Activated naive CD4-positive, alpha-beta T cell treated with anti-CD3 and anti-CD28 coated beads, Interleukin-2, amount 10 ng/mL, durations not matched to agents 7 days and 5 days (primary cell): ENCODE measurements at places on chromosomes 7 and 10.

DNA sequence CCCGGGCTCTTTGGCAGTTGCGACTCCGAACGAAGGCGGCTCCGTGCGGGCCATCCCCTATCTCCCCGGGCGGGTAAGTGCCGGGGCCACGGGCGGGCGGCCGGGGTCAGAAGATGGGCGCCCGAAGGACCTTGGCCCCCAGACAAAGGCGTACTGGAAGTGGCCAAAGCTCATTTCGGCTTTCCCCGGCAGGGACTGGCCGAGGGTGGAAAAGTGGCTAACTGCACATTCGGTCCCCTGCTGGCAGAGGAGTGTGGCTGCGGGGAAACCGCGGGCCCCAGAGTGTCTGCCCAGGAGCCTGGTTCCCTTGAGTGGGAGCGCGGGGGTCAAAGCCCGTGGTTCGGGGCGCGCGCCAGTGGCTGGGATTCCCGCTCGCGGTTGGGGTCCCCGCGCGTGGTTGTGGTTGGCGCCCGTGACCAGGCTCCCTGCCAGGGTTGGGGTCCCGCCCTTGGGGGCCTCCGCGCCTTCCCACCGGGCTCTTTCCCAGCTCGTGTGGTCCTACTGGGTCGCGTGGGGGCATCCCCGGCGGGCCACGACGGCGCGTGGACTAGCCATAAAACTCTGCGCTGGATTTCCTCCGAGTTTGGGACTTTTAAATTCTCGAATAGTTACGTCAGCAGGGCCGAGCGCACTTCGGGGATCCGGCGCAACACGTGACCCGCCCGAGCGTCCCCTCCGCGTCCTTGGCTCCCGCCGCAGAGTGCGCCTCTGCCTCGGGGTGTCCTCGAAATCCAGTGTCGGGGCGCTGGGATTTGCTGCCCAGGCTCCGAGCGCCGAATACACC, 124.4 kb downstream of the TACC2 start:
- H3K27ac ChIP-seq, result no peak overlapping the region
- no peaks in the 10 kb centered on the region for H3K4me1 ChIP-seq
- no peak for DNase-seq
- H3K4me3 ChIP-seq, result no peak overlapping the region
- peaks cover 66% of the 10 kb centered on the region for H3K27me3 ChIP-seq

DNA sequence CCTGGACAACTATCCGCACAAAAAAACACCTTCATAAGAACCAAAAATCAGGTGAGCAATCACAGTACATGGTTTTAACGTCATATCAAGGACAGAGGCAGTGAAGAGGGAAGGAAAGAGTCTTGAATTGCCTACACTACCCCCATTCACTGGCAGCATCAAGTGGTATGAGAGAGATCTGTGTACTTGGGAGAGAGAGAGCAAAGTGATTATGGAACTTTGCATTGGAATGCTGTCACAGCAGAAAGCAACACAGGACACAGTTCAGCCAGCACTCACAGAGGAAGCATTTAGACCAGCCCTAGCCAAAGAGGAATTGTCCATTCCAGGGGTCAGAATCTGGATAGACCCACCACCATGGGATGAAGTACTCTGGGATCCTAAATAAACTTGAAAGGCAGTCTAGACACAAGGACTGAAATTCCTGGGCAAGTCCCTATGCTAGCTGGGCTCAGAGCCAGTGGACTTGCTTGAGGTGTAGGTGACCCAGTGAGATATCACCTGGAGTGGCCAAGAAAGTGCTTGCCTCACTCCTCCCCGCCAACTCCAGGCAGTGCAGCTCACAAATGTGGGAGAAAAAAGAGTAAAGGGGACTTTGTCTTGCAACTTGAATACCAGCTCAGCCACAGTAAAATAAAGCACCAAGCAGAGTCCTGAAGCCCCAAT, 30.5 kb upstream of the SFTPD start:
- peaks cover 86% of the 10 kb centered on the region for H3K27me3 ChIP-seq
- H3K4me1 ChIP-seq, result peaks cover 6% of the 10 kb centered on the region
- H3K4me3 ChIP-seq, result no peak overlapping the region
- no peaks in the 10 kb centered on the region for H3K36me3 ChIP-seq

GRCh38 chr7:114784746-114785145, 137.1 kb upstream of the MDFIC start:
- H3K27ac ChIP-seq, result no peak overlapping the region
- no peak for DNase-seq
- H3K27me3 ChIP-seq, result peaks cover 7% of the 10 kb centered on the region
- no peak overlapping the region for H3K4me3 ChIP-seq
- peaks cover 3% of the 10 kb centered on the region for H3K4me1 ChIP-seq

DNA sequence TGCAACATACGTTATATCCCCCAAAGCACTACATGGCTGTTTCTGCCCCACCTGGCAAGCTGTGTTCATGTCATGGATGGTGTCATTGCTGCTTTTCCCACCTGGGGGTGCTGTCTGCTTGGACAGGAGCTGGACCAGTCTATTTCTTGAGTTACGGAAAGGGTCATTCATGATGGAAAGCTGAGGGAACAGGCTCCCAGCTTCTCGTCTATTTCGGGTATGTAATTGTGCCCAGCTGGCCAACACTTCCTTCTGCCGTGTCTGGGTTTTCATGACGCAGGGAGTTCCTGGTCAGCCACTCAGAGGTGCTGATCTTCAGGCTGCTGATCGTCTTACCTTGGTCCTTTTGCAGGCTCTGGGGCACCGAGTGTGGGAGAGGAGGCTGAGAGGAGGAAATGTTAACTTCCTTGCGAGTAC, 8.6 kb downstream of the BTBD16 start:
- no peaks in the 10 kb centered on the region for H3K36me3 ChIP-seq
- DNase-seq, result peak; percentile 42
- H3K4me1 ChIP-seq, result no peaks in the 10 kb centered on the region
- no peak overlapping the region for H3K27ac ChIP-seq
- H3K27me3 ChIP-seq, result peaks cover 36% of the 10 kb centered on the region

- H3K36me3 ChIP-seq, result no peaks in the 10 kb centered on the region
- H3K4me1 ChIP-seq, result no peaks in the 10 kb centered on the region
- H3K4me3 ChIP-seq, result no peak overlapping the region
- H3K27me3 ChIP-seq, result peaks cover 20% of the 10 kb centered on the region
- H3K27ac ChIP-seq, result no peak overlapping the region
Observed at GRCh38 chr10:48731654-48732053, 47.0 kb downstream of the WDFY4 start.

DNA sequence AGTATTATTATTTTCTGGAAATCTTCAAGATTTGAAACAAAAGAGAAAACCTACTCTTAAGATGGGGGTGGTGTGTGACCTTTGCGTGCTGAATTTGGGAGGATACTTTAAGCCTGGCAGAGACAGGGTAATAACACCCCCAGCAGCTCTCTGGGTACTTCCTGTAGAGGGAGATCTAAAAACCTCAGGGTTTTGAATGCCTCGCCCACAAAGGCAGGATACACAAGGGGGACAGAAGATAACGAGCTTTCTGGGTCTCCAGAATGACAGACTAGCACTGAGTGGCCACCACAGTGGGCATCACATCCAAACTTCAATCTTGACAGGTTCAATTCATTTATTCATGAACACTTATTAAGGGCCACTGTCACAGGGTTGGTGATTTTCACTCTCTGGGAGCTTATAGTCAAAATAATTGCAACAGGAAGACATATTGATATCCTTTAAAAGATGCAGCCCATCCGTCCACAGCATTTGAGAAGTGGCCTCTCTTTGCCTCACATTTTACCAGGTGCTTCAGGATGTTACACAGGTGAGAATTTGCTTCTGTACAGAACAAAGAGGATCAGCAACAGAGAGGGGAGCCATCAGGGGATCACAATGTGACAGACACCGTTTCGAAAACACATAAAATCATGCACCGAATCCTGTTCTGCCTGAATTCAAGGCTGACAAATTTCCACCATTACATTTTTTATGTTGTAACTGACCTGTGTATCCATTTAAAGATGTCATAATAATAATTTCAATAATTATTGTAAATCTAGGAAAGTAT, 14.3 kb downstream of the CPA1 start:
- DNase-seq, result peak; percentile 63
- peak overlapping the region; percentile 45 for H3K4me3 ChIP-seq
- peaks cover 33% of the 10 kb centered on the region for H3K4me1 ChIP-seq
- peaks cover 19% of the 10 kb centered on the region for H3K36me3 ChIP-seq
- peak overlapping the region; percentile 84 for H3K27ac ChIP-seq
- no peaks in the 10 kb centered on the region for H3K27me3 ChIP-seq

DNA sequence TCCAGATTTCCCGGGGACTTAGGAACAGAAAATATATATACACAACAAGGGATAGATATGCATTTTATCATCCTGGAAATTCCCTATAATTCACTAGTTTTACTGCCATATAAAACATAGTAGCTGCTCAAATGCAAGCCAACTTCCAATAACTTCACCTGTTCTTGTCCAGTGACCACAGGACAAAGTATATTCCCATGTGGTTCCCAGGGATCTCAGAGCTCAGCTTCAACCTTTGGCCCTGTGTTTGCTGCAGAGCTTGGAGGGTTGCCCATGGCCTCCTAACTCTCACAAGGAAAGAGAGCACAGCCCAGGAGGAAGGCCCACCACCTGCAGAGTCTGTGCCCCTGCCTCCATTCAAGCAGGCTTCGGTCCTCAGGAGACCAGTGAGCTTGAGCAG, 4.5 kb upstream of the DRGX start:
- no peak overlapping the region for H3K27ac ChIP-seq
- peaks cover 10% of the 10 kb centered on the region for H3K4me1 ChIP-seq
- peaks cover 1% of the 10 kb centered on the region for H3K36me3 ChIP-seq
- H3K27me3 ChIP-seq, result peaks cover 81% of the 10 kb centered on the region

GRCh38 chr10:101601541-101601940, 13.4 kb downstream of the DPCD start:
- H3K27me3 ChIP-seq, result no peaks in the 10 kb centered on the region
- H3K27ac ChIP-seq, result no peak overlapping the region
- no peak overlapping the region for H3K4me3 ChIP-seq
- peak; percentile 16 for DNase-seq

DNA sequence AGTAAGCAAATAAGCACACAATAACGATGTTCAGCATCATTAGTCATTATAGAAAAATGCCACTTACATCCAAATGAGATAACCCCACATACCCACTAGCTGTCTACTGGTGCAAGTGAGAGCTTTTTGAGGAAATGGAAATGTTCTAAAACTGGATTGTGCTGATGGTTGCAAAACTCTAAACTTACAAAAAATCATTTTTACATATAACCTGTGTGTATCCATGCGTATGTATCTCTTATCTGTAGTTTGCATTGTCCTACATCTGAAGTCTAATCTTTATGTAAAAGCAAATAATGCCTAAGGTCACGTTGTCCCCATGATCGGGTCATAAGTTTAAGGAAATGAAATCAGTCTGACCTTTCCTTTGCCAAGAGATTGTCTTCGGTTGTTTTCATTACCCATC, 81.6 kb upstream of the DNAJB6 start:
- H3K4me3 ChIP-seq, result no peak overlapping the region
- H3K36me3 ChIP-seq, result peaks cover 34% of the 10 kb centered on the region
- no peak overlapping the region for H3K27ac ChIP-seq

DNA sequence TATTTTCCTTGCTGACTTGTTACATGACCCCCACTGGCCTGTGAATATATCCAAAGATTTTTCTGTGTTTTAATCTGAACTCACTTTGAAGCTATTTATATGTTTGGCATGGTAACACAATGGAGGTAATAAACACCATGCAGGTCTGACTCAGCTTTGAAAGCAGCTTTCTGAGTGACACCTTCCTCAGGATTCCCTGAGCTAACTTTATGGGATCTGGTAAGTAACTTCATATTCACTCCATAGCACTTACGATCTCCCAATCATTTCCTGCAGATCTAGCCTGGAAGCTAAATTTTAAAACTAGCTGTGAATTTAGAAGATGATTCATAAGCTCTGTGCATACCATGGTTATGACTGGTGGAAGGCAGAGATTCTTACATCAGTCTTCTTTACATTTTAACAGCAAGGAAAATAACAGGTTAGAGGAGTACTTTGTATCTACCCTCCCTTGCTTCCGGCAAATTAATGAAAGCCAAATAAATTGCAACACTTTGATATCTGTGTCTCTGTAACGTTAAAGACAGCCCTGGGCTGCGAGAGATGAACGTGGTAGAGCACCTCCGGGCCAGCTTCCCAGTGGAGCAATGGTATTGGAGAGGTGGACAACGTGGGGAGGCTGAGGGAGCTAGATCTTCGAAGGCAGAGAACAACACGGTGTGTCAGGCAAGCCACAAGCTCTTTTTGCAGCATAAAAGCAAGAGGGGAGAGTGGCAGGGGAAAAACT, 170.2 kb upstream of the KLF14 start:
- no peak for DNase-seq
- H3K27me3 ChIP-seq, result no peaks in the 10 kb centered on the region
- H3K4me1 ChIP-seq, result peaks cover 80% of the 10 kb centered on the region

DNA sequence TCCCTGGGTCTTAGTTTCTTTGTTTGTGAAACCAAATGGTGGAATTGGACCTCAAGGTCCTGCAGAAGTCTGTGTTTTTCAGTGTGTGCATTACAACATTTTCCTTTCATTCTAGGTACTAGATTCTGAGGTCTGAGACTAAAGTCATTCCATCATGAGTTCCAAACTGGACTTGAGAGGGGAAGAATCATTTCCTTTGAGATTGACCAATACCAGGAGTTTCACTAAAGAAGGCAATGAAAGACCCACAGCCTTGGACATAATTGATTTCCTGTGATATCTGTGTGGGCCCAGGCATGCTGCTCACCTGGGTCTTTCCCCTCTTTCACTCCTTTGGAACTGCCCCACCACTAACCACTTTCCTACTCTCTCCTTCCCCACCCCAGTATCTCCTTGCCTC, 18.2 kb downstream of the TAS2R41 start:
- H3K36me3 ChIP-seq, result no peaks in the 10 kb centered on the region
- H3K4me1 ChIP-seq, result peaks cover 14% of the 10 kb centered on the region
- no peaks in the 10 kb centered on the region for H3K27me3 ChIP-seq
- no peak overlapping the region for H3K27ac ChIP-seq
- H3K4me3 ChIP-seq, result no peak overlapping the region

DNA sequence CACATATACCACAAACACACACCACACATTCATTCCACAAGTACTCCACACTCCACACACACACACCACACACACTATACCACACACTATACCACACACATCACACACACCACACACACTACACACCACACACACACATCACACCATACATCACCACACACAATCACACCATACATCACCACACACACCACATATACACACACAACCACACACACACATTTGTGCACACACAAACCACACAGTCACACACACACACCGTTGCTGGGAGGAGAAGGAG, 112.8 kb downstream of the PTPN20 start:
- no peaks in the 10 kb centered on the region for H3K4me1 ChIP-seq
- no peak overlapping the region for H3K27ac ChIP-seq
- H3K27me3 ChIP-seq, result peaks cover 3% of the 10 kb centered on the region
- no peak for DNase-seq
- no peak overlapping the region for H3K4me3 ChIP-seq
- no peaks in the 10 kb centered on the region for H3K36me3 ChIP-seq

GRCh38 chr10:117942226-117942625, 104.5 kb downstream of the RAB11FIP2 start:
- no peaks in the 10 kb centered on the region for H3K4me1 ChIP-seq
- no peaks in the 10 kb centered on the region for H3K27me3 ChIP-seq
- no peak overlapping the region for H3K4me3 ChIP-seq
- no peak overlapping the region for H3K27ac ChIP-seq
- H3K36me3 ChIP-seq, result no peaks in the 10 kb centered on the region
